ENCODE measurements at places on chromosomes 1 and 21.

DNA sequence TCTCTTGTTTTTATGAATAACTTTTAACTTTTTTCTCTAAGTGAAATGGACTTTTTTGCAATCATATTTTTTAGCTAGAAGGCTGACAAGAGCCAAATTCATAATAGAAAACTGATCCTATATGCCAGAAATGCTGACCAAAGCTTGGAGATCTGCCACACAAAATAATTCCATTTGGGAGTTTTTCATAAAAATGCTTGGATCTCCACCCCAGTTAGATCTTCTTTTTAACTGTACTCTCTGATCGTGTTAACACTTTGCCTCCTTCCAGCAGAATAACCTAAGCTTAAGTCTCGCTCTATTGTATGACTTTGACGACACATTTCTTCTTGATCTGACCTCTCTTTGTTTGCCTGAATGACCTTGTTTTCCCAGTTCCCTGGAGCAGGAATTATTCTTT, 16.8 kb downstream of the FLG2 start:
- no peak for DNase-seq

- DNase-seq = no peak
These were observed 172.9 kb downstream of the TRABD2B start for GRCh38 chr1:47824297-47824696.

DNA sequence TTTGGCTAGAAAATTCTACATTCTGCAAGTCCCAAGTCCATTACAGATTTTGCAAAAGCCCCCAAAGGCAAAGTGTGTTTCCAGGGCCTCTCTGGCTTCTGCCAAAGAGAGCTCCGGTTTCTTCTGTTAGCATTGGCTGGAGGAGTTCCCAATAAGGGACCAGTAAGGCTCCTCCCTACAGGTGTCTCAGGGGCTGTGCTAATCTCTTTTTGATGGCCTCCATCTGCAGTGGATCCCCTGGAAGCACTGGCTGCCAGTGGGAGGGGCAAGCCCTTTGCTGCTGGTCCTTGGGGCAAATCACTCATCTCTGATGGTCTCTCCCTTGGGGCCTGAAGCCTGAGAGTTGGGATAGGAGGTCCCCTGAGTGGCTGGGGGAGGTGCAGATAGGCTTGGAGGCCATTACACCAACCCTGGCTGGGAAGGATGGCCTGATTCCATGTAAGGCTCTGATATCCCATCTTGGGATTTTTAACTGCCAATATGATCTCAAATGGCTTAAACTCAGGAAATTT, 89.1 kb upstream of the USP24 start:
- no peak for DNase-seq

- no peak for DNase-seq
These were observed 9.6 kb downstream of the DHRS3 start for GRCh38 chr1:12608311-12608957.

- no peak for DNase-seq
These were observed 28.1 kb downstream of the PLXNA2 start for GRCh38 chr1:208216062-208216461.

- no peak for DNase-seq
These were observed 204.5 kb downstream of the TTLL7 start for GRCh38 chr1:83794384-83794783.

- no peak for DNase-seq
These were observed 71.5 kb downstream of the NR5A2 start for GRCh38 chr1:200099040-200099439.

DNA sequence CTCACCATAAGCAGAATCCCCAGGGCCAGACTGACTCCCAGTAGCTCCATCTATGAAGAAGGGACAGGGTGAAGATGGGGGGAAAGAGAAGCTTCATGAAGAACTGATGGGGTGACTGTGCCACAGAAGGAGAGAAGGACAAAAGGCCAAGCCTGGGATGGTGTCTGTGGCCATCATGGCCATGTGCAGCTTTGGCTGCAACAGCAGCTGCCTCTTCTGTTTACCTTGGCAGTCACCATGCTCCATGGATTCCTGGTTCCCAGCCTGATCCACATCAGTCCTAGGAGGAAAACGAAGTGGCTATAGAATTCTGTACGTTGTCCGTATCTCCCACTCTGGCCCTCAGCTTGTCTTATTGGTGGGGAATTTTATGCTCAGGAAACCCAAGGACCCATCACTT, 12.0 kb downstream of the SEMA6C start:
- no peak for DNase-seq

DNA sequence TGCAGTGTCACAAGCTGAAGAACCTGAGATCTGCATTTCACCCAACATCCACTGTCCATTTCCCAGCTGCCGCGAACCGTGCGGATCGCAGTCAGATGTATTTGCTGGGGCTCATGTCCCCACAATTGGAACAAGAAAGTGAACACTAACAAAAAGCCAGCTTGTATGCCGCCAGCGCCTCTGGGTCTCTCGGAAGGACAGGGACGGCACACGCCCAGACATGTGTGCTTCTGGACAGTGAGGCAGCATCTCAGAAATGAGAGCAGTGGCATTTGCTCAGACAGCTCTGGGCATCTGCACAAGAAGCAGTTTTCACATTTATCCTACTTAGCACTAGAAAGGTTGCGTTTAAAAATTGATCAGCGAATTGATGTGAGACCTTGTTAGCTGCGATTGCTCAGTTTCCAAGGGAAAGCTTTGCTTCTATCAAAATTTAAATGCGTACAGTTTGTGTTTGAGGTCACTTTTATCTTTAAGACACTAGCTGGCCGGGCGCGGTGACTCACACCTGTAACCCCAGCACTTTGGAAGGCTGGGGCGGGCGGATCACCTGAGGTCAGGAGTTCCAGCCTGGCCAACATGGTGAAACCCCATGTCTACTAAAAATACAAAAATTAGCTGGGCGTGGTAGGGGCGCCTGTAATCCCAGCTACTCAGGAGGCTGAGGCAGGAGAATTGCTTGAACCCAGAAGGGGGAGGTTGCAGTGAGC, 28.7 kb downstream of the KCNAB2 start:
- DNase-seq = no peak

DNA sequence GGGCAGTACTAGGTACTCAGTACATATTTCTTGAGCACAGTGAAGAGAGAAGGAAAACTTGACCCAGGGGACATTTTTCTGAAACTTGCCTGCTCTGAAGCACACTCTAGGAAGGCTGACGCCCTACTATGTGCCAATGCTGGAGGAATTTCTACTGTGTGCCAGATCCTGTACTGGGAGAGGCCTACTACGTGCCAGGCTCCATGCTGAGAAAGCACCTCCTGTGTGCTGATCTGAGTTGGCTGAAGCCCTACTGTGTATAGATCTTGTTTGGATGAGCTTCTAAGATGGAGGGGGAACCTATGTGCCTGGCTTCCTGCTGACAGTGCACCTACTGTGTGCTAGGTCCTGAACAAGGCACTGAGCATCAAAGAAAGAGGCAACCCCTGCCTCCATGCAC, 86.2 kb downstream of the GRIK3 start:
- no peak for DNase-seq

DNA sequence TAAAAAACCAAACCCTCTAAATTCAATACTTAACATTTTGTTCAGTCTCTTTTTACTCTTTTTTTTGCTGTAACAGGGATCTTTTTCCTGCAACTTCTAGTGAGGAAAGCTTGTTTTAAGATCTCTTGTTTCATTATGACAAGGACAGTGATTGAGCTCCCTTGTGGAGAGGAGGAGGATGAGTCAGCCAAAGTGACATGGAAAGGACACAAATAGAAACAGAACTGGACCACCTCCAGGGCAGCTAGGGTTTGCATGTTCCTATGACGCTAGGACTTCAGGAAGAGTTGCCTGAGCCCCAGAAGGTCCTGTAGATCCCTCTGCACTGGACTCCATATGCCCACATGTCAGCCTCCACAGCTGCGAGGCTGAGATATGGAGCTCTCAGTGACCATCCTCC, 212.6 kb upstream of the FAM78B start:
- DNase-seq = no peak

DNA sequence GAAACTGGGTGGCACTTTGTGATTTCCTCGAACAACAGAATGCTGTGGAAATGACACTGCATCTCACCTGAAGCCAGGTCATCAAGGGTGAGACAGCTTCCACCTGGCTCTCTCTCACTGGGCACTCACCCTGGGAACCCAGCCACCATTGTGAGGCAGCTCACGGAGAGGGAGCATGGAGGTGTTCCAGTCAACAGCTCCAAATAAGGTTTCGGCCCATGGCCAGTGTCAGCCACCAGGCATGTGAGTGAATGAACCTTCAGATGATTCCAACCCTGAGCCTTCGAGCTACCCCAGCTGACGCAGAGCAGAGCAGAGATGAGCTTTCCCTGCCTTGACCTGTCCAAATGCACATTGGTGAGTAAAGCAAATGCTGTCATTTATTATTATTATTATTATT, 58.1 kb downstream of the SYDE2 start:
- DNase-seq = no peak

GRCh38 chr1:215277532-215277931, 195.0 kb downstream of the KCNK2 start:
- no peak for DNase-seq

DNA sequence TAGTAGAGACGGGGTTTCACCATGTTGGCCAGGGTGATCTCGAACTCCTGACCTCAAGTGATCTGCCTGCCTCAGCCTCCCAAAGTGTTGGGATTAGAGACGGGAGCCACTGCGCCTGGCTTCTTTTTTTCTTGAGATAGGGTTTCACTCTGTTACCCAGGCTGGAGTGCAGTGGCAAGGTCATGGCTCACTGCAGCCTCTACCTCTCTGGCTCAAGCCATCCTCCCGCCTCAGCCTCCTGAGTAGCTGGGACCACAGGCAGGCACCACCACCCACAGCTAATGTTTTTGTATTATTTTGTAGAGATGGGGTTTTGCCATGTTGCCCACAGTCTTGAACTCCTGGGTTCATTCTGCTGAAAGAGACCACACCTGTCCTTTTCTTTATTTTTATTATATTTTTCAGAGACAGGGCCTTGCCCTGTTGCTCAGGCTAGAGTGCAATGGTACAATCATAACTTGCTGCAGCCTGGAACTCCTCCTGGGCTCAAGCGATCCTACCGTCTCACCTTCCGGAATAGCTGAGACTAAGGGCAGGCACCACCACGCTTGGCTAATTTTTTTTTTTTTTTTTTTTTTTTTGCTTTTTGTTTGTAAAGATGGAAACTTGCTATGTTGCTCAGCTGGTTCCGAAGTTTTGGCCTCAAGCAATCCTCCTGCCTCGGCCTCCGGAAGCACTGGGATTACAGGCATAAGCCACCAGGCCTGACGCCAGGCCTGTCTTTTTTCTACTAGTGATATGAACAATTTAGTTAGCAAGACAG, 3.1 kb downstream of the LMNA start:
- no peak for DNase-seq

DNA sequence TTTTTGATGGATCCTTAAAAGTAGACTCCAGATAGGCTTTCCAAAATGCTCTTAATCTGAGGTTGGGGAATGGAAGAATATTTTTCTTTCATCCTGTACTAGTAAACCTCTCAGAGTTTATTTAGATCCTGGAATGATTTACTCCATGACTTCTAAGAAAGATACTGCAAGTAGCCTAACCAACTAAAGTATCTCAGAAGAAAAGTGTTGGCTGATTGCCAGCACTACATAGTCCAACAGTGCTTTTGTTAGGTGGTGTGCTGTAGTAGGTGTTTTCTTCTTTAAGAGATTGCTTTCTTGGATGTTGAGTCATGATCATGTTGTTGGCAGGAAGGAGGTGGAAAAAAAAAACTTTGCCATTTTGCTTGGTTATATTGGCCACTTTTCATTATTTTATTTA, 119.8 kb downstream of the OSBPL9 start:
- peak; percentile 9 for DNase-seq

GRCh38 chr21:33762803-33763581, 120.7 kb downstream of the ITSN1 start:
- DNase-seq = peak; percentile 18

- no peak for DNase-seq
These were observed 1.3 kb downstream of the FCGR2A start for GRCh38 chr1:161506336-161507223.

GRCh38 chr1:205262731-205263171, 35.0 kb downstream of the TMCC2 start:
- DNase-seq = no peak

DNA sequence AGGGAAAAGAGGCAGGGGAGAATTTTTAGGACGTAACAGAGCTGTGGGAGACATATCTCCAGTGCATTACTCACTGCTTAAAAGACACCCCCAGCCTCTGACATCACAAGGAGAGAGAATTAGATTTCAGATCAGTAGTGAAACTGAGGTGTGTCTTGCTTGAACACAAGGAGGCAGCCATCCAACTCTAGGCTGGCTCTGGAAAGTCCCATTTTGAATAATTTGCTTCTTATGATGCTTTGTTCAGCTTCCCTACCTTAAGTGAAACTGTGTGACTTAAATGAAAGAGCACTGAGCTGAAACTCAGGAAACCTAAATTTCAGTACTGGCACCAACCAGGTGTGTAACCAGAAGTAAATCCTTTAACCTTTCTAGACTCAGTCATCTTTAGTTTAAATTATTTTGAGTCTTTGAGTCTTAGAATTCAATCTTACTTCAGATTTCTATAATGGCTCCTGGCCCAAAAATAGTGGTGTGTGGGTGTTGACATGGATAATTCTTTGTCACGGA, 251.6 kb upstream of the SGIP1 start:
- DNase-seq = peak; percentile 55

DNA sequence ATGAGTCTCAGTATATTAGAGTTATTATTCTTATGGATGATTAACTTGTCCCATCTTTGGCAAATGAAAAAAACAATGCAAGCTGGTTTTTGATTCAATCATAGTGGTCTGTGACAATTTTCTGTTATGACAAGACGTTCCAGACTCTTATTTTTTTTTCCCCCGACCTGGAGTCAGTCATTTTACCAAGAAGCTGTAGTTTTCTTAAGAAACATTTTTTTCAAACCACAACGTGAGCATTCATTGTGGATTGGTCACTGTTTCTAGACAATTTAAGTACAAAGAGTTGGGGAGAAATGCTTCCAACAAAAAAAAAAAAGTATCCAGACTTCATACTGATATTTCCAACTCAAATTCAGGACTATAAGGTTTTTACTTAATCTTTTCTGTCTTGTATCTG, 8.0 kb upstream of the ANGPTL3 start:
- peak; percentile 6 for DNase-seq

GRCh38 chr1:62852253-62852652, 68.3 kb downstream of the ATG4C start:
- DNase-seq = no peak

- DNase-seq = no peak
These were observed 52.8 kb upstream of the FOXD3 start for GRCh38 chr1:63269571-63269970.
